Activated CD8-positive, alpha-beta memory T cell treated with anti-CD3 and anti-CD28 coated beads for 1 hour (primary cell): ENCODE measurements at places on chromosomes 13 and 19.

GRCh38 chr13:23754997-23755396 is 134.2 kb downstream of the MIPEP start:
- DNase-seq, result no peak

GRCh38 chr13:109182777-109183465 is 553.5 kb downstream of the MYO16 start:
- no peak for DNase-seq

- DNase-seq, result no peak
These were observed 11.9 kb upstream of the SMG9 start for GRCh38 chr19:43766755-43767043.

- DNase-seq, result no peak
These were observed 3.4 kb upstream of the WIZ start for GRCh38 chr19:15453091-15453578.

DNA sequence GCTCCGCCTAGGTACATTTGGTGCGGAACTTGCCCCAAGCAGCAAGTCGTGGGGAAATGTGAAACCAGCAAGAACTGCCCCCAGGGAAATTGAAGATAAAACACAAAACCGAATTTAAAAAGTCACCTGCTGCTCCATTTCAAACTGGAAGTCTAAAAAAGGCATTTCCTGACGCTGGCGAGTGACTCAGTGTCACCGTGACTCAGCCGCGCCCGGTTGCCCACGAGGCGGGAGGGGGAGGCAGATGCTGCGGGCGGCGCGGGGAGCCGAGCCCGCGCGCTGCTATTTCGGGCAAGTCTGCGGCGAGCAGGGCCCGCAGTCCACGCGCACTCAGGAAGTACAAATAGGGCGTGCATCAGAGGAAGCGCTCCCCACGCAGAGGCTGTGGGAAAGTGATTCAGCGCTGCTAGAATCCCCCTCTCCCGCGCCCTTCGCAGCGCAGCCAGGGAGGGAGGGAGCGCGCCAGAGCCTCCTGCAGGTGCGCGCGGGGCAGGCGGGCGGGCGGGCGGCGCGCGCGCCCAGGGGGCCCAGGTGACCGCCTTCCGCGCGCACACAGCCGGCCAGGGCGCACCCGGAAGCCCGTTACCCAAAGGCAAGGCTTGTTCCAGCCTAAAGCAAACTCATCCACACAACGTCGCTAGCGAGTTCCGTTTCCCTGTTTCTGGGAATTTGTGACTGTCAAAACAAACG is 168.8 kb downstream of the COL4A1 start:
- no peak for DNase-seq

- no peak for DNase-seq
These were observed 40.6 kb downstream of the SHISA2 start for GRCh38 chr13:26011208-26011573.
